ENCODE measurements at places on chromosomes 3 and 15. TPM values are rescaled to one million over a fixed set of nuclear protein-coding genes. Genes with fewer than 3 reads are reported as not detected.

- no peak for DNase-seq
These were observed 90.4 kb downstream of the BDH1 start for GRCh38 chr3:197465197-197465995.

GRCh38 chr3:126212620-126213378, 32.4 kb upstream of the ALDH1L1 start:
- DNase-seq = no peak

GRCh38 chr3:158789592-158789991, 12.3 kb upstream of the MFSD1 start:
- DNase-seq = no peak

Gene FEZF2
- total RNA-seq = not detected

Gene STRIT1
- not detected for total RNA-seq

Gene MESP1
- total RNA-seq = 3.1 TPM

Gene IGF2BP2
- 0.53 TPM for total RNA-seq

Data from activated T-cell treated with anti-CD3 and anti-CD28 coated beads, Interleukin-2, amount 50 U/mL, for 4 hours (primary cell).